Activated naive CD4-positive, alpha-beta T cell treated with anti-CD3 and anti-CD28 coated beads for 36 hours (primary cell): ENCODE measurements at places on chromosomes 2 and 18. TPM values are rescaled to one million over a fixed set of nuclear protein-coding genes. Genes with fewer than 3 reads are reported as not detected.

The FAP gene
- not detected for total RNA-seq

The HOXD11 gene
- not detected for total RNA-seq

- H3K36me3 ChIP-seq: peaks cover 23% of the 10 kb centered on the region
- H3K4me3 ChIP-seq: no peak overlapping the region
- no peaks in the 10 kb centered on the region for H3K27me3 ChIP-seq
- H3K27ac ChIP-seq: no peak overlapping the region
Observed at GRCh38 chr2:43340945-43341356, 114.5 kb upstream of the ZFP36L2 start.

DNA sequence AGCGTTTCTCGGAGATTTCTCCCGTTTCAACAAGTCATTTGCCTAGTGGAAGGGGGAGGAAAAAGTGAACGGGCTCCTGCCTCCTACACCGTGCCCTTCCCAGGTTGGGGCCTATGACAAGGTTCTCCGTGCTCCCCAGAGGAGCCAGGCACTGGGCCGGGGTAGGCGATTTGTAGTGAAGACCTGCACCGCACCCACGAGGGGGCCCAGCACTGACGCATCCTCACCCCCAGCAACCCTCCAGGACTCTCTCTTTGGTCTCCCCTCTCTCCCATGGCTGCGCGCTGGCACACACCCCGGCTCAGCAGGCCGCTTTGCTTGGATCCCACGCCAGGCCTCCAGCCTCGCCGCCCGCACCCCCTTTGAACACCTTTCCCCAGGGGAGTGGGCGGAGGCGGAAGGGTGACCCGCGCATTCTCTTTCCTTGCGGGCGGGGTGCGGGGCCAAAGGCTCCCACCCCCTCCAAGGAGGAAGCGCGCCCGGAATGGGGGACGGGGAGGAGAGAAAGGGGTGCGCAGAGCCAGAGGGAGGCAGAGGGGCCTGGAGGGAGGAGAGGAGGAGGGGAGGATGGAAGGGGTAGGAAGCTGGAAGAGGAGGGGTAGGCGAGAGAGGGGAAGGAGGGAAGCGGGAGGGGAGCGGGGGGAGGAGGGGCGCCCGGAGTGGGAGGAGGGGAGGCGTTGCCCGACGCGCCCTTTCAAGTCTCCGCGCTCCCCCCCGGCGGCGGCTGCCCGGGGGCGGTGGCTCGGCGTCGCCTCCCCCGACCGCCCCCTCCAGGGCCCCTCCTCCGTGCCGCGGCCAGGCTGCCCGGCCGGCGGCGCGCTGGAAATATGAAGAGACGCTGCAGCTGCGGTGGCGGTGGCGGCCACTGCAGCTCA lies at the start of gene APCDD1:
APCDD1 (plus strand) TSS at position 830 of the 875 bp plus-strand sequence. CDS start 347 bp downstream, outside the sequence.
- no peaks in the 10 kb centered on the region for H3K36me3 ChIP-seq
- DNase-seq: no peak
- peak within 1 kb of the TSS; percentile 36 for H3K4me3 ChIP-seq
- H3K27me3 ChIP-seq: peaks cover 67% of the 10 kb centered on the region

DNA sequence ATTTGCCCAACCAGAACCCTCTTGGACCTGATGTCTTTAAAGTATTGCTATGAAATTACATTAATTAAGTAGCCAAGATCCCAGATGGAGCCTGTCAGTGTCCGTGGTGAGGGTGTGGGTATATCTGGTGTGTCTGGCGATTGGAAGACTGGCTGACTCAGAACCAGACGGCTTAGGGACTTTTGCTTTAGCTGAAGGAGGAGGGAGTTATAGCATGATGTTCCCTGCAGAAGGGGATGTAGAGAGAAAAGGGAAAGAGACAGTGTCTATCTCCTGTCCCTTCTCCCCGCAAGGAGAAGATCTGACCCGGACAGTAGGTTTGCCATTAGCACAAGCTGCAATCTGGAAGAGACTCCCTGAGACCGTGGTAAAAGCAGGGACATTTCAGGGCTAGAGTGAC lies 60.6 kb downstream of the POU3F3 start:
- DNase-seq: no peak
- H3K27ac ChIP-seq: no peak overlapping the region
- H3K36me3 ChIP-seq: no peaks in the 10 kb centered on the region
- H3K27me3 ChIP-seq: no peaks in the 10 kb centered on the region
- no peak overlapping the region for H3K4me3 ChIP-seq

DNA sequence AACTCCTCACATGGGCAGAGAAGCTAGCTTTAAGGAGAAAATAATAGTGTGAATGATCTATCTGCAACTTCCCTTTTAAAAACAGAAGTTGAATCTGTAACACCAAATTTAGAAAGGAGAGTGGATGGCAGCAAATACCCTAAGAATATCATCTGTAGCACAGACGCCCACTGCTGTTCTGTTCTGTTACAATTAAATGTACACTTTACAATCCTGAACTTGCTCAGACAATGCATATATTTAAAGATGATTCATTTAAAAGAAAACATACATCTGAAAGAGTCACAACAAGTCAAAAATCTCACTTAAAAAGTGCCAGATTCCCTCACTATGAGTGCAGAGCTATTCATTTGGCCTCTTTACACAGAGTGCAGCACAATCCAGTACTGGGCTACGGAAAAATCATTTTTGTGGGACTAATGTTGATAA lies 8.0 kb upstream of the SERTAD2 start:
- H3K4me3 ChIP-seq: no peak overlapping the region
- H3K27ac ChIP-seq: peak overlapping the region; percentile 56
- H3K4me1 ChIP-seq: peaks cover 68% of the 10 kb centered on the region
- no peaks in the 10 kb centered on the region for H3K27me3 ChIP-seq
- no peak for DNase-seq
- no peaks in the 10 kb centered on the region for H3K36me3 ChIP-seq

DNA sequence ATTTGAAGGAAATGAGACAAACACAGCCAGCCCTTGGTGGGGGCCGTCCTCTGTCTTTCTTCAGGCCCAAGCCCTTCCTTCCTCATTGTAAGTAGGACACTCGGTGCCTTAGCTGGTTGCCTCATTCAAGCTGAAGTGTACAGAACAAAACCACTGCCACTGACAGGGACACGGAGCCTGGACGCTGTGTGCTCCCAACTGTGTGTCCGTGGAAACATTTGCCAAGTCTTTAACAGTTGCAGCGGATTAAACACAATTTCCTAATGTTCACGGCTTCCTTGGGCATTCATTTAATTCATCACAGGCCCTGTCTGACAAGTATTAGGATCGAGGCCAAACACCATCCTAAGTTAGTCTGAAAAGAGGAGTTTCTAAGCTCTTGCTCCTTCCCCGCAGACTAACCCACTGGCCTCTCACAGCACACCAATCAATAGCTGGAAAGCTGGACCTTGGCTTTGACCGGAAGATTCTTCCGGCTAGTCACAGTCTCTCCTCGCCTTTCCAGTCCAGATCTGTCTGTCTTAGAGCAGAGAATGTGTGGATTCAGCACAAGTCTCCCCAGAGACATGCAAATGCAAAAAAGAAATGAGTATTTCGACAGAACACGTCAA lies 68.7 kb upstream of the ACSL3 start:
- no peaks in the 10 kb centered on the region for H3K27me3 ChIP-seq
- peaks cover 20% of the 10 kb centered on the region for H3K4me1 ChIP-seq
- H3K27ac ChIP-seq: no peak overlapping the region
- DNase-seq: no peak

DNA sequence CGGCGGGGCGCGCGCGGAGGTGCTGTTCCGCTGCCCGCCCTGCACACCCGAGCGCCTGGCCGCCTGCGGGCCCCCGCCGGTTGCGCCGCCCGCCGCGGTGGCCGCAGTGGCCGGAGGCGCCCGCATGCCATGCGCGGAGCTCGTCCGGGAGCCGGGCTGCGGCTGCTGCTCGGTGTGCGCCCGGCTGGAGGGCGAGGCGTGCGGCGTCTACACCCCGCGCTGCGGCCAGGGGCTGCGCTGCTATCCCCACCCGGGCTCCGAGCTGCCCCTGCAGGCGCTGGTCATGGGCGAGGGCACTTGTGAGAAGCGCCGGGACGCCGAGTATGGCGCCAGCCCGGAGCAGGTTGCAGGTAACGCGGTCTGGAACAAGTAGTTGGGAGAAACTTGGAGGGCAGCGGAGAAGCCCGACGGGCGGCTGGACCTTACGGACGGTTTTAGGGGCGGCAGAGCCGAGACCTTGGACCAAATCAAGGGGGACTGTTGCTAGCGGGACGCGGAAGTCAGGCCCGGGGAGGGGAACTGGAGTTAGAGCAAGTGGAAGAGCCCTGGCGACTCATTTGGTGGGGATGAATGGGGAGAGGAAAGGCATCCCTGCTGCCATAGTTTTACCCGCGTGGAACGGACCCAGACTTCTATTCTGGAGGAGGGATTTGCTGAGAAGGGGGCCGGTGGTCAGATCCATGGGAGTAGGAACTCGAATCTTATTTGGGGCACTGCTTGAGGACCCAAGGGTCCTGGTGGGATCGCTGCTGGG lies 573 bp downstream of the IGFBP2 start:
- no peaks in the 10 kb centered on the region for H3K36me3 ChIP-seq
- H3K27me3 ChIP-seq: peaks cover 60% of the 10 kb centered on the region
- H3K27ac ChIP-seq: no peak overlapping the region

DNA sequence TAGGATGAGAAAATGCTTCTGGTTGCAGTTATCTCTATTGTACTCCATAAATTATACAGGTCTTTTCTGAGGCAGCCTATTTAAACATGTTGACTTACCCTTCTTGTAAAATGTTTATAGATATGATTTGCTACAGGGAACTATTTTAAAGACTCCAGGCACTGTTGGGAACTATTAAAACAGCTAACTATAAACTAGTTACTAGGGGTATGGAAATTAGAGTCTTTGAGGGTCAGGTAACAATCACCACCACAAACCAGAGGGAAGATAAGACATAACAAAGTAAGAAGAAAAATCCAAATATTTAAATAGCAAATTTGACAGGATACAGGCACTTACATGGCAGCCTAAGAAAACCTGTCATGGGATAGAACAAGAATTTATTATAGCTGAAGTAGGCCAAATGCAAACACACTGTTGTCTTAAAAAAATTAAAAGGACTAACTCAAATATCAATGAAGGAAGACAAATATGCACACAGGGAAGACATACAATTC lies 251.0 kb upstream of the CWC22 start:
- no peaks in the 10 kb centered on the region for H3K27me3 ChIP-seq
- H3K4me1 ChIP-seq: no peaks in the 10 kb centered on the region
- H3K27ac ChIP-seq: no peak overlapping the region
- no peak overlapping the region for H3K4me3 ChIP-seq
- no peak for DNase-seq

DNA sequence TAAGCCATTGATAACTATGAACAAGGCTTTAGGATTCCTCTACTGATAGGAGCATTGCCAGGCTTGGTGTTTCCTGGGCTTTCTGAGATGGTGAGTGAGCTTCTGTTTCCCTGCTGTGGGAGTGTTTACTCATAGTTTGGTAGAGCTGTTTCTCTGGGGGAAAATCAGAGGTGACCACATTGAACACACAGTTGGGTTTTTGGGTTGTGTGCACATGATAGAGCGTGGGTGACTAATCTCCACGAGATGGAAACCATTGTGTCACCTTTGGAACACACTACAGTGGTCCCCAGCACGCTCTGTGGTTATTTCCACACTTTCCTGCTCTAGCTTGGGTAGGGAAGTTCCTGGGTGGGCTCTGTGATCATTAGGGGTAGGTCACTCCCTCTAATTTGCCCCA lies 5.4 kb downstream of the IL1R1 start:
- peaks cover 13% of the 10 kb centered on the region for H3K27me3 ChIP-seq
- H3K4me3 ChIP-seq: no peak overlapping the region
- H3K27ac ChIP-seq: peak overlapping the region; percentile 77
- peak; percentile 77 for DNase-seq

GRCh38 chr2:239668651-239669050 lies 267.8 kb upstream of the HDAC4 start:
- H3K27me3 ChIP-seq: no peaks in the 10 kb centered on the region
- H3K27ac ChIP-seq: no peak overlapping the region
- no peaks in the 10 kb centered on the region for H3K36me3 ChIP-seq
- no peak for DNase-seq

- no peak for DNase-seq
- H3K27me3 ChIP-seq: no peaks in the 10 kb centered on the region
- H3K4me3 ChIP-seq: no peak overlapping the region
- no peak overlapping the region for H3K27ac ChIP-seq
- no peaks in the 10 kb centered on the region for H3K4me1 ChIP-seq
- H3K36me3 ChIP-seq: peaks cover 33% of the 10 kb centered on the region
Observed at GRCh38 chr2:71380665-71381064, 49.1 kb downstream of the ZNF638 start.

DNA sequence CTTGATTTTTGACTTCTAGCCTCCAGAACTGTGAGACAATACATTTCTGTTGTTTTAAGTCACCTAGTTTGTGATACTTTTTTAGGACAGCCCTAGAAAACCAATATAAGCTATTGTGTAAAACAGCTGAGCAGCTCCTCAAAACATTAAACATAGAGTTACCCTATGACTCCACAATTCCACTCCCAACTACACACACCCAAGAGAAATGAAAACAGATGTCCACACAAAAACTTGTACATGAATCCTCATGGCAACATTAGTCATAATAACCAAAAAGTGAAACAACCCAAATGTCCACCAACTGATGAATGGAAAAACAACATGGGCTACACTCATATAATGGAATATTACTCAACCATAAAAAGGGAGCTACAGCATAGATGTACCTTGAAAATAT lies 32.6 kb downstream of the TNS1 start:
- no peaks in the 10 kb centered on the region for H3K4me1 ChIP-seq
- H3K36me3 ChIP-seq: no peaks in the 10 kb centered on the region
- no peak overlapping the region for H3K4me3 ChIP-seq
- no peak overlapping the region for H3K27ac ChIP-seq
- peaks cover 6% of the 10 kb centered on the region for H3K27me3 ChIP-seq

GRCh38 chr2:72815655-72816278 lies 10.1 kb downstream of the EXOC6B start:
- peaks cover 10% of the 10 kb centered on the region for H3K4me1 ChIP-seq

DNA sequence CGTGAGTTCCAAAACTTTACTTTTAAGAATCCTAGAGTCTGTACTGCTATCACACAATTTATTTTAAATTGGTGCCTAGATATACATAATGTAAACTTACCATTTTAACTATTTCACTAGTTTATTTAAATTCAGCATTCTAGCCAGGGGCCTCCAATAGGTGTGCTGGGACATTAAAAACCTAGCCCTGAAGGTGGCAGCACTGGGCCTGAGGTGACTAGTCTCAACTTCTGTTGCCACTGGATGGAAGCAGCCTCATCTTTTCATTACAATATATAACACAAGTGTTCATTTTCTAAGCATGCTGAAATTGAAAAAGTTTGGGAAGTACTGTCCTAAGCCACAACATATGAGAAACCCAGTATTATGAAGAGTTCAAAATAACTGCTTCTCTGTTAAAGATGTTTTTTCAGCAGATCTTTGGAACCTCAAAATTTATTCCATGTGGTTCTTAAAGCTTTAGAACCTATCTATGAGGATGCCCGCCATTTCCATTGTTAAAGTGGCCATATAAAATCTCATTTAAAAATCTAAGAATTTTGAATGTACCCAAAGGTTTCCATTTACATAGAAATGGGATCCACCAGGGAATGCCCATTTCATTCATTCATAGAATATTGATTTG lies 2.9 kb upstream of the RBBP8 start:
- H3K27ac ChIP-seq: no peak overlapping the region
- no peak overlapping the region for H3K4me3 ChIP-seq
- peaks cover 10% of the 10 kb centered on the region for H3K36me3 ChIP-seq
- DNase-seq: peak; percentile 93

GRCh38 chr18:79962311-79962710 lies 2.1 kb upstream of the HSBP1L1 start:
- H3K27ac ChIP-seq: no peak overlapping the region
- H3K36me3 ChIP-seq: peaks cover 2% of the 10 kb centered on the region
- H3K27me3 ChIP-seq: no peaks in the 10 kb centered on the region

GRCh38 chr2:9663008-9663879 lies 32.4 kb upstream of the YWHAQ start:
- no peaks in the 10 kb centered on the region for H3K36me3 ChIP-seq
- no peak overlapping the region for H3K4me3 ChIP-seq
- DNase-seq: no peak
